ENCODE measurements at places on chromosomes 16 and 17.
A peak's percentile ranks its signal among the peaks of the same experiment; 100 is the strongest.

DNA sequence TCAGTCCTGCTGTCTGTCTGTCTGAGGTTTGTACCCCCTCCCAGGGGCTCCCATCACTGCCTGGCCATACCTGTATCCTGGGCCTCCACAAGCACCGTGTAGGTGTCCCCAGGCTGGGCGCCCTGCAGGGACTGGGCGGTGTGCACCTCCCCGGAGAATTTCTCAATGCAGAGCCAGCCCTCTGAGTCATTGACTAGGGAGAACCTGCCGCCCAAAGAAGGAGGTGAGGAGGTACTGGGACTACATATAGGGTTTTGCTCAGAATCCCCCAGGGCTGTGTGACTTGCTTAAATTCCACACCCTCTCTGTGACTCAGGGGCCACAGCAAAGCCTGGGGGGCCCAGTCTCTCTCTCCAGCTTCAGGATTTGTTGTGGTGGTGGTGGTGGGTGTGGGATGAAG, 7.6 kb downstream of the CDH16 start:
- DNase-seq: no peak

- no peak for DNase-seq
These were observed 31.3 kb downstream of the BAHCC1 start for GRCh38 chr17:81426393-81427172.

DNA sequence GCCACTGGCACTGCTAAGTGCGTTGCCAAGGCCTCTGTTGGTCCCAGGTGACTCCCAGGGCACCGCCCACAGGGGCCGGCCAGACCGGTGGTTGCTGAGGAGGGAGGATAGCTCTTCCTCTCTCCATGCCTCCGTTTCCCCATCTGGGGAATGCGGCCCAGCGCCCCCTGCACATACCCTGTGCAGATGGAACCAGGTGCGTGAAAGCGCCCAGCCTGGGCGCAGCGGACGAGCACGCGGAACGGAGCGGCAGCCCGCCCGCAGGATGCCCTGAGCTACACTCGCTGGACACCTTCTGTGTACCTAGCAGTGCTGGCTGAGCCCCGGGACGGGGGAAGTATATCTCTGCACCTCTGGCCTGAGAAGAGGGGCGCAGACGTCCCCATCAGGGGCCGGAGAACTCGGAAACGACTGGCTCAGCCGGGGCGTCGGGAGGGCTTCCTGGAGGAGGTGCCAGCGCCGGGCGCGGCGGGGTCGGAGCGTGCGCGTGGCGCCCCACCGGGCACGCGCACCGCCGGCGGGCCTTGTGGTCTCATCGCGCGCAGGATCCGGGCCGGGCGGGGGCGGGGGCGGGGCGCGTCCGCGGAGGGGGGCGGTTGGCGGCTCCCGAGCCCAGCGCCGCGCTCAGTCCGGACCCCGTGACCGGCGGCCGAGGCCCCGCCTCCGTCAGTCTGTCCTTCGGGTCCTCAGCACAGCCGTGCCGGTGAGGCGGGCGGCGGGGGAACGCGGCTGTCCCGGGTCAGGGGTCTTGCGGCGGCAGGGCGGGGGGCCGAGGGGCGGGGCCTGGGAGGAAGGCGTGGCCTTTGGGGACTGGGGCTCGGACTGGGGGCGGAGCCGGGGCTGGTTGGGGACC, at the start of the genes CCDC78 and HAGHL:
CCDC78 (minus strand) TSS at position 6 of the 853 bp plus-strand sequence. CDS start 76 bp downstream, outside the sequence.
HAGHL (plus strand) TSS at position 669 of the 853 bp plus-strand sequence. CDS start 404 bp downstream, outside the sequence.
- DNase-seq: peak; percentile 78

- DNase-seq: peak; percentile 83
These were observed 1.0 kb upstream of the ARMC5 start for GRCh38 chr16:31458073-31458843.

DNA sequence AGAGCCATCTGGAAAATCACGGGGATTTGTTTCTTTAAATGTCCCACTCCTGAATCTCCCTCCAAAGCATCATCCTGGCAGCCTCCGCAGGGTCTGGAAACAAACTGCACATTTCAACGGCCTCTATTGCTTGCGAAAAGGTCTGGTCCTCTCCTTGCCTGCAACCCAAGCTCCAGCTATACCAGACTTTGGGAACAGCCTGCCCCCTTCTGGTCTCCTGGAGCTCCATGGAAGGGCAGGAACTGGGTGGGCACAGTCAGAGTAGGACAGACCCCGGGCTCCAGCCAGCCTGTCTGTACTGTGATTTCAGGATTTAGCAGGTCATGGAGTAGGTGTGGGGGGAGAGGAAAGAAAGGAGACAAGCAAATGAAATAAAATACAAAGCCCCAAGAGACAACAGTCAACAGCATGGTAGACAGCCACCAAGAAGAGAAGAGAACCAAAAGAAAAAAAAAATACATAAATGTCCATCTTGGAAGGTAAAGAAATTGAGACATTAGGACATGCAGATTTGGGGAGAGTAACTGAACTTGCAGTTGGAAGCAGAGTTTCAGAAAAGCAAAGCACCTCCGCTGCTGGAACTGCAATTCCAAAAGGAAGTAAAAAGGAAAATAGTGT, 2.7 kb downstream of the XYLT1 start:
- peak; percentile 50 for DNase-seq

DNA sequence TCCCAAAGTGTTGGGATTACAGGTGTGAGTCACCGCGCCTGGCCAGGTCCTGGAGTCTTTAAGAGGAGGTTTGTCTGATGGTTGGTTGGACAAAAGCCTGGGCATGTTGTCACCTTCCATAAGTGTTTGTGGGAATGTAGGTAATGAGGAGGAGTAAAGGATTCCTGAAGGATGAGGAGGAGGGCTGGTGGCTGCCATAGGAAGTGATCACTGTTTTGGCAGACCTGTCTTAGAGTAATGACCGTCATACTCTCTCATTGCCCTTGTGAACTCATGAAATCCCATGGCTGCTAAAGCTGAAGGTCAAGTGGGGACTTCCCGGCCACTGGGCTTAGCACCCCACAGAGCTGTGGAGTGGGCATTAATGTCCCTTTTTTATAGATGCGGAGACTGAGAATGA, 40.5 kb downstream of the TENT4B start:
- DNase-seq: no peak

- no peak for DNase-seq
These were observed 15.5 kb downstream of the IKZF3 start for GRCh38 chr17:39848600-39848999.

- DNase-seq: no peak
These were observed 39.1 kb downstream of the SPOP start for GRCh38 chr17:49638818-49639217.

DNA sequence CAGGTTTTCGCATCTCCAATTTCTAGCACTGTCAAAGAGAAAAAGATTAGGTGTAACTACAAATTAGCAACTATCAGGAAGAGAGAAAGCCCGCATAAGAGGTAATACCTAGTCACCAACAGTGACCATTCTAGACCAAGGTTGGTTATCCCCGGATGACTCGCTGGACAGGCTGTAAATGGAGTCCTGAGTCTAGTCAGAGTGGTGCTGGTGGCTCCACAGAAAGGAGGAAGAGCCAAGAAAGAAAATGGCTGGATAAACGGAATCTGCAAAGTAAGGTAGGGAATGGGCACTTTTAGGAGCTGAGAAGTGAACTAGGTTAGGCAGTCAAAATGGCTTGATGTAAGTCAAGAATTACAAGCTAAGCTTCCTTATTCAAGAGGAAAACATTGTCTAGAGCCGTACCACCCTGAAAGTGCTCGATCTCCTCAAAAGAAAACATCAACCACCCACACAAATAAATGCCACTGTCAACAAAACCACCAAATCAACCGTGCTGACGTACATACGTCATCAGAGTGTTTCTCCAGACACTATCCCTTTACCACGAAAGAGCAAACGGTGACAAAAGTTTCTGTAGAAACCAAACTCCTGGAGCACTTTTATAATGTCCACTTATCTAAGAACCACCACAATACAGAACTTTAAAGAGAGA, 2.2 kb downstream of the GSPT1 start:
- no peak for DNase-seq

DNA sequence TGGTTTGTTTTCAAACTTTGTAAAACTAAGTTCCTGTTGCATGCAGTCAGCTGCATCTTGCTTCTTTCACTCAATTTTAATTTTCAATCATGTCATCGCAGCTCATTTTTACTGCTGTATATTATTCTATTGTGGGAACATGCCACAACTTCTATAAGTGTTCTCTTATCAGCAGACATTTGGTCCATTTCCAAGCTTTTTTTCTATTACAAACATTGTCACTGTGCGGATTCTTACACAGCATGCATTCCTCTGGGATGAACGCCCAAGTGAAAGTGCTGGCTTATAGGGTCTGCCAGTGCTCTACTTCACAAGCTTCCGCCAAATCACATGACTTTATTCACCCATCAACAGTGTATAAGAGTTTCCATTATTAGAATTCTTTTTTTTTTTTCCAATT, 22.7 kb downstream of the GINS3 start:
- DNase-seq: no peak

DNA sequence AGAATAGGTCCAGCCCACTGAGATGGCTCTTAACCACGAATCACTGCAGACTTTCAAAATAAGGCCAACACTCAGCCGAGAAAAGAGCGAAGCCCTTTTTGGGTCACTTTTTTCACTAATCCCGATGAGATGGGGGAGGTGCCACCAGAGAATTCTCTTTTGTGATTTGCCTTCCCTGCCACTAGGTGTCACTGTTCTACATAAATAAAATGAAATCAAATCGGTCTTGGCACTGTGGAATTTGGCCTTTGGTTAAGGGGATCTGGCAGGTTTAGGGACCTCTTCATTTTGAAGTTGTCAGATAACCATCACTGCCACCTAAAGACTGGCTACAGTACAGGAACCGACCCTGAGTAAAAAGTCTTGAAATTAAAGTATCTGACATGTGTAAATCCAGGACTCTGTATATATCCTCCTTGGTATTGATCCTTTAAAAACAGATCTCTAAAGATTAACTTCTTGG, 147.0 kb downstream of the HS3ST4 start:
- no peak for DNase-seq

GRCh38 chr16:16028311-16028999, 79.0 kb downstream of the ABCC1 start:
- no peak for DNase-seq

DNA sequence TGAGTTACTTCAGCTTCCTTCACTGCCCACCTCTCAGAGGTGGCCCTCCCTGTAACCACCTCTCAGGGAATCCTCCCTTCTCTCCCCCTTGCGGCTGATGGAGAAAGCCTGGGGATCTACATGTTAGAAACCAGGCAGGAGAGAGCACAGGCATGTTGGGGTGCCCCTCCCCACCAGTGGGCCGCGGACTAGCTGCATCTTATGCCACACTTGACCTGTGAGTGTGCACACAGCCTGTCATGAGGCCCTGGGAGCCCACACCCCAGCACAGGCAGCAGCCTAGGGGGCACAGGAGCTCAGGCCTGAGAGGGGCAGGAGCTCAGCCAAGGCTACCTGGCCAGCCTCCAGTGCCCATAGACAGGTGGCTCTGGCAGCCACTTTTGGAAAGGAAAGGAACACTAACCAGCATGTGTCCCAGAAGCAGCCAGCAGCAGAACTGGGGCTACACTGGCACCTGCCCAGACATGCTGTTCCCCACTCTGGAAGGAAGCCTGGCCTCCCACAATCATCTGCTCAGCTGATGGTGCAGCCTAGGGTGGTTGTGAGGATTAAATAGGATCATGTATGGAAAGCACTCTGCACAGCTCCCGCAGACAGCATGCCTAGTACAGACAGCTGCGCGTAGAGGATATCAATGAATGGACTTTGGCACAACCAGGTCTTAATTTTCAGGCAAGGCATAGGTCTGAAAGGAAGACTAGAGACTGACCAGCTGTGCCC, 60.5 kb downstream of the TMEM132E start:
- no peak for DNase-seq

GRCh38 chr17:49110509-49110908, 22.1 kb upstream of the B4GALNT2 start:
- DNase-seq: no peak

GRCh38 chr17:83148317-83149028, 69.1 kb downstream of the METRNL start:
- no peak for DNase-seq

DNA sequence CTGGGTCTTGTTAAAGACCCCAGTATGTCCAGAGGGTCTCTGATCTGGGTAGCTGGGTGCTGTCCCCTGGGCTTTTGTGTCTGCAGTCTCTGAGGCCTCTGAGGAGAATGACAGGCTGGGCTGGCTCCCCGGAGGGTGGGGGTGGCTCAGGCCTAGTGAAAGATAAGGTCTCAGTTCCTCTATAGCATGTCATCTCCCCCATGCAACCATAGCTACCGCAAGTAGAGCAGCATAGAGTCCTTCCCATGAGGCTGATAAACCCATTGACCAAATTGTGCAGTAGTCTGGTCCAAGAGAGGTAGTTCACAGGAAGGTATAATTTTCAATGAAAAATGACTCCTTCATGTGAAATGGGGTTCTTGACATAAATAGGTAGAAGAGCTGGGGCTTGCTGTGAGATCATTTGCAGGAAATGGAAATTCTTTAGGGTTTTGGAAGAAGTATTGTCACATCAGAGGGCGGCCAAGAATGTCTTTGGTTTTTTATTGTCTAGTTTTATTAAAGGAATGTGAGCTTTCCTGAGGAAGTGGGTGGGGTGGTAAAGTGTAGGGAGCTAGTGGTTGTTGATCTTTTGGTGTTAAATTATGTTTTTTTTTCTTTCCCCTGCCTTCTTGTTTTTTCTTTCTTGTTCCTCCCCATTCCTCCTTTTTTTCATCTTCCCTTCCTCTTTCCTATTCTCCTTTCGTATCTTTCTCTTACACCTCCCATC, 21.0 kb downstream of the SLC7A6OS start:
- DNase-seq: peak; percentile 65

GRCh38 chr17:1491443-1492248, 840 bp downstream of the MYO1C start:
- DNase-seq: peak; percentile 77

DNA sequence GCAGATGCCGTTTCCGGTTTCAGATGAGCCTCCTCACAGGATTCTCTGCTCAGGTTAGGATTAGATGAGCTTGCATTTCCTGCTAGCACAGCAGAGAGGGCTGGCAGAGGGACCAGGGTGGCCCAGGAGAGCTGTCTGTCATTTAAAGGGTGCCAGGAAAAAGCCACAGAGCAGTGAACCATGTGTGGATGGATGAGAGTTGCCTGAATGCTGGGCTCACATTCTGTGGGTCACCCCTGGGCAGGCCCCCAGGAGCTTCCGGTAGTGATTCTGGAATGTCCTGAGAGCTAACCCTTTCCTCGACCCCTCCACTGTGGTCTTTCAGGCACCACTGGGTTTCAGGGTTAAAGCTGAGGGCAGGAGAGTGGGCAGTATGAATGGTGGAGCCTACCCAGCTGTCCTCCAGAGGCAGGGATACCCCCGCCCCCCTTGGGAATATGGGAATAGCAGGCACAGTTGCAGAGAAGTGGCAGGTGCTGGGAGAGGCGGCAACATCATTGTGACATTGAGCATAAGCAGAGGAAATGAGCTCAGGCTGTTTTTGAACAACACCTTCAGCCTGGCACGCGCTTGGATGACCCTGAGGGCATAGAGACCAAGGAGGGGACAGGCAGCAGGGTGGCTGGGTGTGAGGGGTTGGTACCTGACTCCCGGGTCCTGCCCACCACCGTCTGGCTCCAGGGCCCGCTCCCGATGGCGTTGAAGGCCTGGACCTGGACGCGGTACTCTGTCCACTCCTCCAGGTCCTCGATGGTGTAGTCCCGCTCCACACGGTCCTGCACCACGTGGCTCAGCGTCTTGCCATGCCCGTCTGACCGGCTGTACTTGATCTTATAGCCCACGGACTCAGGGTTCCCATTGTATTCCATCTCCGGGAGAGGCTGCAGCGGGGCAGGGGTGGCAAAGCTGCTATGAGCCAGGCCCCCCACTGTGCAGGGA, 83.0 kb upstream of the CDC42EP4 start:
- DNase-seq: no peak

GRCh38 chr17:14919631-14920213, 345.4 kb downstream of the PMP22 start:
- DNase-seq: no peak

Data from activated naive CD8-positive, alpha-beta T cell treated with anti-CD3 and anti-CD28 coated beads, Interleukin-2, amount 10 ng/mL, durations not matched to agents 7 days and 5 days (primary cell).